ENCODE measurements at places on chromosomes 2 and 18.

- no peak for DNase-seq
Measured at GRCh38 chr2:39138837-39139211, 18.0 kb upstream of the SOS1 start.

GRCh38 chr2:167509586-167509985 lies 621.3 kb downstream of the XIRP2 start:
- DNase-seq, result no peak

GRCh38 chr2:71907503-71907902 lies 240.2 kb downstream of the CYP26B1 start:
- DNase-seq, result no peak

- peak; percentile 17 for DNase-seq
Measured at GRCh38 chr18:44823782-44824181, 143.1 kb downstream of the SETBP1 start.

DNA sequence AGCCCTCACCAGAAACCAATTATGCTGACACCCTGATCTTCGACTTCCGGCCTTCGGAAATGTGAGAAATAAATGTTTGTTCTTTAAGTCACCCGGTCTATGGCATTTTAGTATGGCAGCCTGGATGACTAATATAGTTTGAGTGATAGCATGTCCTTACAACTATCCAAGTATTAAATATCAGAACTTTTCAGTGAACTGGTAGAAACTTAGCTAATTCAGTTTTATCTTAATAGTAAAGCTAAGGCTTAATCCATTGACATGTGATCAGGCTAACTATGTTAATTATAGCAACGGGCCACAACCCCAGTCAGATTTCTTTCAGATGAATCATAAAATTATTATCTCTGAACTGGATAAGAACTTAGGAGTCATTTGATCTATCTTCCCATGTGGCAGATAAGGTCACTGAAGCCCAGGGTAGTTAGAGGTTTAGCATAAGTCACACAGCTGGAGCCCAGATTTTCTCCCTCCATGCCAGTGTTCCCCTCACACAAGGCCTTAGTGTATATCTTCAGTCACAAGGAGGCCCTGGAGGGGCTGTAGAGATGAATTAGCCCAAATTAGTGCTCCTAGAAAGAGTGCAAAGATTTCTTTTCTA lies 40.7 kb upstream of the UPP2 start:
- no peak for DNase-seq

DNA sequence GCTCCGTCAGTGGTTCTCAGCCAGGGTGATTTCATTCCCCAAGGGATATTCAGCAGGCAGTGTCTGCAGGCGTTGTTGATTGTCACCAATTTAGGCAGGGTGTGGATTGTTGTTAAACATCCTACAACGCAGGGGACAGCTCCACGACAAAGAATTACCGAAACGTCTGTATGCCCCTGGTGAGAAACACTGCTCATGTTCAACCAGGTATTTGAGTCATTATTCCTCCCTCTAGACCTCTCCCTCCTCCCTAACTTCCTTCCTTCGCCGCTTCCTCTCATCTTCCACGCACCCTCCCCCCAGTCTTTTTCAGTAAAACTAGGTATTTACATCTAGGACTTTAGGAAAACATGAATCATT lies 50.8 kb downstream of the NCK2 start:
- peak; percentile 73 for DNase-seq

DNA sequence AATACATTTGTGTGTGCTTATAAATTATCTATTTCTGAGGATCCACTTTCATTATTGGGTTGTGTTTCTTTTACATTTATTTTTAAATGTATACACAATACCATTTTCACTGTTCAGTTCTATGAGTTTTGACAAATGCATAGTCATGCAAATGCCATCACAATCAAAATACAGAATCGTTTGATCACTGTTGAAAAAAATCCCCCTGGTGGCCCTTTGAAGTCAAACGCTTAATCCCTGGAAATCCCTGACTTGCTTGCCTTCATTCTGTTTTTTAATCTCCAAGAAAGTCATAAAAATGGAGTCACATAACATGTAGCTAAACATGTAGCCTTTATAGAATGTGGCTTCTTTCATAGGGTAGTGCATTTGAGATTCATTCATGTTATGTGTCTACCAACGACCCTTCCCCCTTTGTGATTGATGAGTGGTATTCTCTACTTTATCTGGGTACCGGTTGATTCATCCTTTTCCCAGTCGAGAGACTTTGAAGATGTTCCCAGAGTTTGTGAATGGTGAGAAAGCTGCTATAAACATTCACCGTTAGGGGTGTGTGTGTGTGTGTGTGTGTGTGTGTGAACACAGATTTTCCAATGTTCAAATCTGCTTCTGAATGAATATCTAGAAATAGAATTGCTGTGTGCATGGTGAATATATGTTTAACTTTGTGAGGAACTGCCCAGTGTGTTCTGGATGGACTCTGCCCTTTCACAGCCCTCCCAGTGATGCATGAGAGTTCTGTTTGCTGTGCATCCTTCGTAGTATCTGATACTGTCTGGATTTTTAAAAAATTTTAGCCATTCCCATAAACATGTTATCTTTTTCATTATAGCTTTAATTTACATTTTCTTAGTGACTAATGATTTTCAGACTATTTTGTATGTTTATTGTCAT lies 173.6 kb downstream of the GALR1 start:
- no peak for DNase-seq

DNA sequence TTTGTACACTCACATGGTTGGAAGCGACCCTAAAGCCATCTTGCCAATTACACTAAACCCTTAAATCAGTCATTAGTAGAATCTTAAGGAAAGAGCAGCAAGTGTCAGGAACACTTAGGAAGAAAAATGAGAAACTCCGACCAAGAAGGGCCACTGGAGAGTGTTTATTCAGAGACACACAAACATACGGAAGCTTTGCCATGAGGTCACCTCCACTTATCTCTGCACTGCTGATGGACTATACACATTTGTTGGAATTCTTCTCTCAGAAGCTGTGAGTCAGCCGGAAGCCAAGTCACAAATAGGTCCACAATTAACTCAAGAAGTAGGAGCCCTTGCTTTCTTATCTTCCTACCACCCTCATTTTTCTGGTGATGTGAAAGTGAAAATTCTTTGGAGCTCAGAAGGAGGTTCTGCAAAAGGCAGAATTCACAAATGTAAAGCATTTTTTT lies 21.6 kb downstream of the BMP10 start:
- no peak for DNase-seq

GRCh38 chr18:65762556-65762955 lies 11.7 kb downstream of the CDH7 start:
- no peak for DNase-seq

GRCh38 chr18:59478591-59478990 lies 119.5 kb upstream of the LMAN1 start:
- DNase-seq, result no peak

DNA sequence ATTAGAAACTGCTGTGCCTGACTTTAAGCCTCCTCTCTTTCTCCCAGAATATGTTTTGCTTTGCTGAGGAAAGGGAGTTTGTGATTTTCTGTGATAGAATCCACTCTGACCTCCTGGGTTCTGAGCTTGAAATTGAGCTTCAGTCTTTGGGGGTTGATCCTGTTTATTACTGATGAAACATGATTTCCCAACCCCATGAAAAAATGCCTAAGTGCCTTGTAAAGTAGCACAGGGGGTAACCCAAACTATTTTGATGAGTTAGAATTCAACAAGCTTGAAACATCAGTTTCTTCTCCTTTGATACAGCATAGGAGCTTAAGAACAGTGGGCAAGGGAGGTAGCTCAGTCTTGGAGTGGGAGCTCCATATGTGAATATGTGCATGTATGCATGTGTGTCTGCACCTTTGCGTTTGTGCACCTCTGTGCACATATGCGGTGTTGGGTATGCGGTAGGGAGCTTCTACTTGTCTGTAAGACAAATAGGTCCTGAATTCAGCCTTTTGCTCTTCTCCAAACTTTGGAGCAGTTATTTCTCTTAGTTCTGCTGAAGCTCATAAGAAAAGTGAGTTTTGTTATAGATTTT lies 364.6 kb downstream of the OSR1 start:
- DNase-seq, result no peak

GRCh38 chr2:113898081-113898480 lies 8.2 kb downstream of the ACTR3 start:
- no peak for DNase-seq

GRCh38 chr2:96772903-96773671 lies 12.4 kb downstream of the CNNM4 start:
- peak; percentile 41 for DNase-seq

DNA sequence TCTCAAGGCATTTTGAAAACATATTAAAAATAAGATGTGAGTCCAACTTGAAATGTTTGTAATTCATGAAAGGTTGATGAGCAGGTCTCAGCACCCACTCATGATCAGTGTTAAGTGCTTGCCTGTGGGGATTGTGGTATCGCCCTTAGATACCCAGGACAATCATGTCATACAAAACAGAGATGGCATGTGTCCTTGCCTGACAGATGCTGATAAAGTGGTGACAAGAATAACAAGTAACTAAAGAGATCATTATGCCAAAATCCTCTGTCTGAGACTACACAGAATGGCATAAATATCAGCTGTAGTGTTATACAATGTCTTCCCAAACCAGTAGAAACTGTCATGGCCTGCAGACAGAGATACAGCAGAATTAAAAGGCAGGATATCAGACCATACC lies 930.3 kb downstream of the SUCLG1 start:
- no peak for DNase-seq

DNA sequence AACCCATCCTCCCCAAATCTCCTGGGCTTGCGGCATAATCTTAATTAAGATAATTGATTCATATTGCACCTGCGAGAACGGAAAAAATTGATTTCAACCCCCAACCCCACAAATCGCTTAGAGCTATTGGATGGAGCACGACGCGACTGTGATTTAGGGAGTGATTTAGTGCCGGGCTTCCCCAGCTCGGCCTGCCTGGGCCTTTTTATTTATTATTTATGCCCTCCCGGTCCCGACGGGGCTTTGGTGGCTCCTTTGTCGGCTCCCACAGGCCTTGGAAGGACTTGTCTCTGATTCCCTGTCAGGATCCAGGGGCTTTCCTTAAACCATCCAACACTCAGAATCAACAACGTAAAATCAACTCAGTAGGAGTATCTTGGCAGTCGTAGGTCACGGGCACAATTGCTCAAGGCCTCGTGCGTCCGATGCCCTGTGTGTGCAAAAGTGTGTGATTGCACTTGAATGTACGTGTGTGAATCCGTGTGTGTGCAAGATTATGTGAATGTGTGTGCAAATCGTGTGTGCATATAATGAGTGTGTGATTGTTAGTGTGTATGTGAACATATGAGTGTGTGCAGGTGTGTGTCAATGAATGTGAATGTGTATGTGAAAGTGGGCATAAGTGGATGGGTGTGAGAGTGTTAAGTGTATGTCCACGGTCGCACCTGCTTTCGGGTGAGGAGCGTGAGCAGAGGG lies 4.3 kb upstream of the NEUROD1 start:
- no peak for DNase-seq

DNA sequence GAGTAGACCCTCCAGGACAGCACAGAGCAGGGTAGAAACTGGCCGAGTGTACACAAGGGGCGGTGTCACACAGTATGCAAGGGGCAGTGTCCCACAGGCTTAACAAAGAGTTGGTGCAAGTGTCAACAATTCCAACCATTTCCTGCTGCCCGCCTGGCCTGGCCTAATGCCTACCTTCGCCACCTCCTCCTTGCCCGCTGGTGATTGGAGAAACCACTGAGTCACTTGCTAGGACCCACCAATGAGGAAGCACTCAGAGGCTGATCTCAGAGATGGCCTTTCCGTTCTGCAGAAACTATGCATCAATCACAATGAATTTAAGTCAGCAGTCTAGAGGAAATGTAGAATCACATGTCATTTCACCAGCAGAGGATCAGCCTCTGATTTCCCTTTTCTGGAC lies 263.3 kb upstream of the PKDCC start:
- DNase-seq, result no peak

GRCh38 chr2:237430861-237431260 lies 16.9 kb upstream of the COL6A3 start:
- DNase-seq, result peak; percentile 30

DNA sequence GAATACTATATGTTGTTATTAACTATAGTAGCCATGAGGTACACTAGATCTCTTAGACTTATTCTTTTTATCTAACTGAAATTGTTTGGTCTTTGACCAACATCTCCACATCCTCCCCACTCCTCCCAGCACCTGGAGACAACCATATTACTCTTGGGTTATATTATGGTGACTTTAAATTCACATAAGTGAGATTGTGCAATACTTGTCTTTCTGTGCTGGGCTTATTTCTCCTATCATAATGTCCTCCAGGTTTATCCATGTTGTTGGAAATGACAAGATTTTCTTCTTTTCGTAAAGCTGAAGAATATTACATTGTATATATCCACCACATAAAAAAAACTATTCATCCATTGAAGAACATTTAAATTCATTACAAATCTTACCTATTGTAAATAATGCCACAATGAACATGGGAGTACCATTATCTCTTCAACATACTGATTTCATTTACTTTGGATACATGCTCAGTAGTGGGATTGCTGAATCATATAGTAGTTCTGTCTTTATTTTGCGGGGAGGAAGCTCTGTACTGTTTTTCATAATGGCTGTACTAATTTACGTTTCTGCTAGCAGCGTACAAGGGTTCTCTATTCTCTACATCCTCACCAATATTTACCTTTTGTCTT lies 159.2 kb upstream of the SCN7A start:
- DNase-seq, result no peak

- no peak for DNase-seq
Measured at GRCh38 chr18:26039203-26039602, 51.2 kb downstream of the SS18 start.

DNA sequence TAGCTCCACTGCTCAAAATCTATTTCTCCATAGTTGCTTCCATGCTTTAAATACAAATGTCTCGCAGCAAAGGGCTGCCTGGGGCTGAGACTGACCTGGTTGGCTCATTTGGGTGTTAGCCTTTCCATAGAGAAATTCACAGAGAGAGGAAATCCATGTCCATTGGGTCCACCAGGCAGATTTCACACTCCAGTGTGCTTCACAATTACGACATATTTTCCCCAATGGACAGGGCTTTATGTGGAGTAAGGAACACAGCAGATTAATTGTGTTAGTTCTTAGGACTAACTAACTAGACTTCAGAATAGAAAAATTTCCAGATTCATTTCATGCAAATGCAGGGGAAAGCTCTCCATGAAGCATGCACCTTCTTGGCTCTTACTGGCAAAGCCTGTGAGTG lies 180.7 kb downstream of the FBXO15 start:
- DNase-seq, result no peak

- DNase-seq, result no peak
Measured at GRCh38 chr18:22822024-22822423, 111.1 kb upstream of the RBBP8 start.

DNA sequence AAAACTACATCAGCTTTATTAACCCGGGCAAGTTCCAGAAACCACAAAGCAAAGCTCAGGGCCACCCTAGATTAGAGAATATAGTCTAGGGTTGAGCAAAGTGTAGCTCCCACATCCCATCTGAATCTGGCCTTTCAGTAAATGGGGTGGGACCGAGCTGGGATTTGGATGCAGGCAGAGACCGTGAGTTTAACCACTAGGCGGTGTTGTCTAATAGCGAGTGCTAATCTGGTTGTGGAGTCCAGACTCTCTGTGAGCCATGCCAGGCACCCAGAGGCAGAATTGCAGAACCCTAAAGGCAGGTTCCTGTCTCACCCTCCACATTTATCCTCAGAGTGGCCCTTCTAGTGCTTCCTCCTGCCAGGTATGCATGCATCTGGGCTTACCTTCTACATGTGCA lies 435.9 kb downstream of the TSN start:
- DNase-seq, result no peak

All from activated CD4-positive, alpha-beta T cell treated with anti-CD3 and anti-CD28 coated beads, Interleukin-10, Interleukin-2, amounts not matched to agents 100 ng/mL and 50 ng/mL, durations not matched to agents 16 hours and 8 hours (primary cell).